Activated naive CD8-positive, alpha-beta T cell treated with anti-CD3 and anti-CD28 coated beads, Interleukin-2, amount 50 U/mL, for 24 hours (primary cell): ENCODE measurements at places on chromosomes 4 and X.

- DNase-seq, result no peak
Observed at GRCh38 chrX:132208422-132208821, 10.8 kb downstream of the RAP2C start.

DNA sequence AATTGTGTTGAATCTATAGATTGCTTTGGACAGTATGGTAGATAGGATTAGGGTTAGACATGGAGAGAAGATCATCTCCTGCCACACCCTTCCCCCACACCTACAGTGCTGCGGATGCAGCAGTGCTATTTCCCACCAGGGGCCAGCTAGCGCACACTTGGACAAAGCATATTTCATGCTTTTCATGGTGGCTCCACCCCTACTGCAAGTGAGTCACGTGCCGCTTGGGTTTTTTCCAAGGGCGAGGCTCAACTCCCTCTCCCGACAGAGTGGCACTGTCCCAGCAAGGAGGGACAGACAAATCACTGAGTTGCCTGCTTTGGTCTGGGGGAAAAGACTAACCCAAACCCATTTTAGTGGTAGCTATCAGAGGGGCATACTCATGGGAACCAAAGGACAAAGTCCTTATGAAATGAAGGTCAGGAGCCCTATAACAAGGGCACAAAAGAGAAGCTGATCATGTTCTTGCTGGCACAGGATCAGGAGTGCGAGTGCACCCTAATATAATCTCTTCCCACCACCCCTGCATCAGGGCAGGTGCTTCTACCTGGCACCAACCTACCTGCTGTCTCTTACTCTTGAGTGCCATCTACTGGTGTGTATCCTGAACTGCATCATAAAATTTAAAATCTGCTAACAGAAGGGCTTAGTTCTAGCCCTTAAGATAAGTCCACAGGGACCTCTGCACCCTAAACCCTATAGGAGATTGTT lies 55.1 kb upstream of the PGAM4 start:
- no peak for DNase-seq

- DNase-seq, result peak; percentile 6
Observed at GRCh38 chrX:149074398-149074797, 430.7 kb downstream of the IDS start.

DNA sequence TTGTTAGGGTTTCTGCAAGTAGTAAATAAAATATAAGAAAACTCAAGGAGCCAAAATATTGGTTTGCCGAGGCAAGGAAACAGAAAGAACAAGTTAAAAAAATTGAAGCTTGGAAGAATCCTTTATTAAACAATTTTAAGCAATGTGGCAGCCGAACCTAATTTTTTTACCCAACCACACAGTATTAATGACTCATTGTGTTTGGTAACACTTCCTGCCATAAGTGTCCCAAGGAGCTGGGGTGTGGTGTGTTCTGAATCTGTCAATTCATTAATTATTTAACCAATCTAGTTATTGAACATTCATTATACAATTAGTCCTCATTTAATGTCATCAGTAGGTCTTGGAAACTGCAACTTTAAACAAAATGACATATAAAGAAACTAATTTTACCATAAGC lies 19.3 kb upstream of the CPE start:
- no peak for DNase-seq

- DNase-seq, result no peak
Observed at GRCh38 chr4:137881641-137882040, 349.3 kb upstream of the PCDH18 start.

GRCh38 chr4:41429280-41429669 lies 108.7 kb upstream of the LIMCH1 start:
- DNase-seq, result no peak

- DNase-seq, result no peak
Observed at GRCh38 chrX:23012162-23012561, 12.4 kb downstream of the DDX53 start.

GRCh38 chrX:138026211-138026610 lies 460.3 kb downstream of the ZIC3 start:
- DNase-seq, result no peak

DNA sequence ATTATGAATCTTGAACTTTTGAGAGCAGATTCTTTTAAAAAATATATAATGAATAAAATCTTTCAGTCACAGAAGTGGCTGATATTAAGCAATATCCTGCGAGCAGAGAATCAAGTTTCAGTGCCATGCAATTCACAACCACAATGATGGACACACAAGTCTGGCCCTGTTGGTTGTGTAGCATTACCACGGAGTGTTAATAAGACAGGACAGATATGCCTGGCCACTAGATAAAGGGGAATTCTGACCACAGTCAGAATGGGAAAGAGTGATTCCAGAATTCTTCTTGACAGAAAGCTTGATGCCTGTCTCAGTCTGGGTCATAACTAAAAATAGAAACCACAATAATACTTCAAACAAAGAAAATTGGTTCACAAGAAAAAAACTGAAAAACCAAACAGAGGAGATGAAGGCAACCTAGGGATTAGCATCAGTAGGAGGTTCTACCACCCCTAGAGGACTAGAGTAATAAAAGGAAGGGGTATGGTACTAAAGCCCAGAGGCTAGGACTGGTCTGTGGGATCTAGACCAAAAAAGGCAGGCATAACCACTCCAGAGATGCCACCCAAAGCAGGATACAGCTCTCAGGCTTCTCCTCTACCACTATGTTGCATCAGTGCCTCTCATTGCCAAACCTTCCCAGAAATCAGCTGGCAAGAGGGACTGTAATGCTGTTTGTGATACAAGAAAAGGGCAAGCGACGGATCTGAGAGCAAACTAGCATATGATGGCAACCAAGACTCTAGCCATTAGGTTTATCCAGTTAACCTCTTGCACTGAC lies 59.0 kb downstream of the RNF150 start:
- no peak for DNase-seq

- no peak for DNase-seq
Observed at GRCh38 chr4:48931459-48931858, 24.9 kb upstream of the OCIAD2 start.
